ENCODE measurements at places on chromosomes 6 and 20. TPM values are rescaled to one million over a fixed set of nuclear protein-coding genes. Genes with fewer than 3 reads are reported as not detected.
A peak's percentile ranks its signal among the peaks of the same experiment; 100 is the strongest.

The OSBPL2 gene
- 57.1 TPM for total RNA-seq

The BNIP5 gene
- not detected for total RNA-seq

The SYTL3 gene
- total RNA-seq: 6.1 TPM

The JPH2 gene
- total RNA-seq: 4.2 TPM

GRCh38 chr6:33672808-33673207 lies 38.7 kb downstream of the UQCC2 start:
- no peak overlapping the region for H3K4me3 ChIP-seq
- peaks cover 16% of the 10 kb centered on the region for H3K4me1 ChIP-seq
- H3K27me3 ChIP-seq: no peaks in the 10 kb centered on the region
- no peak overlapping the region for H3K27ac ChIP-seq

DNA sequence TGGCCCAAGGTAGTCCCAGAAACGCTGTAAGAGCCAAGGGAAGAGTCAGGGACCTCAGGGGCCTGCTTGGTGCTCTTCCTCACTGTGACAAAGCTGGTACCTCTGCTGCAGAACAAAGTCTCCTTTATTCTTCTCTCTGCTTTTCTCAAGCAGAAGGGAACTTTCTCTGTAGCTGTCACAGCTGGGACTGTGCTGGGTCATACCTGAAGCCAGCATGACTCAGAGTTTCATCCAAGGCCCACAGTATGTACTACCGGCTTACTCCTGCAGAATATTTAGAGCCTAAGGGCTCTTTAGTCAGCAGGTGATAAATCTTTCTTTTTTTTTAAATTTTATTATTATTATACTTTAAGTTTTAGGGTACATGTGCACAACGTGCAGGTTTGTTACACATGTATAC lies 183.2 kb downstream of the TINAG start:
- H3K27me3 ChIP-seq: no peaks in the 10 kb centered on the region
- H3K4me3 ChIP-seq: no peak overlapping the region
- DNase-seq: no peak

- no peaks in the 10 kb centered on the region for H3K27me3 ChIP-seq
- no peaks in the 10 kb centered on the region for H3K36me3 ChIP-seq
- H3K4me3 ChIP-seq: no peak overlapping the region
- no peaks in the 10 kb centered on the region for H3K4me1 ChIP-seq
- no peak overlapping the region for H3K27ac ChIP-seq
Observed at GRCh38 chr6:131510591-131510990, 62.4 kb upstream of the ARG1 start.

DNA sequence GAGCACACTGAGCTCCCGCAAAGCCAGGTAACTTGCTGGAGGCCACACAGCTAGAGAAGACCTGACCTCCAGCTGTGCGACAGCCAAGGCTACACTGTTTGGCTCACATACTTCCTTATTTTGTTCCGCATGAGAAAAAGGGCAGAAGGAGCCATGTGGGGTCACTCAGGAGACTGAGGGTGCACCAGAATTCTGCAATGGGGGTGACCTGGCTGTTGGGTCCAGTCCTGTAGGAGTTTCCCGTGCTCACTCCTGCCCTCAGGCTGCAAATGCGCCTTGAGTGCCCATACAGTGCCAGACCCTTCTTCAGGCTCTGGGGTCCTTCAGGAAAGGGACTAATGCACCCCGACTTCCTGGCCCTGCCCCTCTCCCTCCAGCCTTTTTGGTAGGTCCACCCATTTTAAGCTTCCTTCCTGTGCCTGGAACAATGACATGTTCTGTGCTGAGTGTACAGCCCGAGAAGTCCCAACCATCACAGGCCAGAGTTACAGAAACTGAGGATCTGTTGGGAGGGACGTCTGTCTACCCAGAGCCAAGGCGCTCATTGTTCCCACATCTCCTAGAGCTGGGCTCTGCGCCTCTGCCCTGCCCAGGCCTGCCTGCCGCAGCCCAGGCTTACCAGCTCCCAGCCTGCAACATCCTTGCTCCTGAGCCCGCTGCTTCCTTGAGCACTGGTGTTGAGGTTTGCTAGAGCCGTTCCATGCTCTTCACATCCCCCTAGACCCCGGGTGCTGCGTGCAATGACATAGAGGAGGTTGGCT lies 33.5 kb upstream of the CD93 start:
- H3K4me1 ChIP-seq: peaks cover 4% of the 10 kb centered on the region
- no peak for DNase-seq
- peaks cover 44% of the 10 kb centered on the region for H3K27me3 ChIP-seq

DNA sequence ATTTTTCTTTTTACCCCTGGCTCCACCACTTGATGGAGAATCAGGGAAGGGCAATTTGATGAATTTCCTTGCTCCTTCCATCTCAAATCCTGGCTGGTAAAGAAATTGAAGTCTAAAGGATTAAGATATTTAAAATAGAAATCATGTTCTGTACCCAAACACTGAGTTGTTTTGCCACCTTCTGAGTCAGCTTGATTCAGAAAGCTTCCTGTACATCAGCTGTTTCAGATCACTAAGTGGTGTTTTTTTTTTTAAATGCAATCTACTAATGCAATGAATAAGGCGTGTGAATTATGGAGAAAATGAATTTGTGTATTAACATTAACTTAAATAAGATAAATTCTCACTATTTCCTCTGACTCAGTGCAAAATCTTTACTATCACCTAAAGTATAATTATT lies 11.5 kb upstream of the POPDC3 start:
- H3K4me3 ChIP-seq: no peak overlapping the region
- peaks cover 19% of the 10 kb centered on the region for H3K4me1 ChIP-seq
- no peak overlapping the region for H3K27ac ChIP-seq
- H3K36me3 ChIP-seq: peaks cover 3% of the 10 kb centered on the region

DNA sequence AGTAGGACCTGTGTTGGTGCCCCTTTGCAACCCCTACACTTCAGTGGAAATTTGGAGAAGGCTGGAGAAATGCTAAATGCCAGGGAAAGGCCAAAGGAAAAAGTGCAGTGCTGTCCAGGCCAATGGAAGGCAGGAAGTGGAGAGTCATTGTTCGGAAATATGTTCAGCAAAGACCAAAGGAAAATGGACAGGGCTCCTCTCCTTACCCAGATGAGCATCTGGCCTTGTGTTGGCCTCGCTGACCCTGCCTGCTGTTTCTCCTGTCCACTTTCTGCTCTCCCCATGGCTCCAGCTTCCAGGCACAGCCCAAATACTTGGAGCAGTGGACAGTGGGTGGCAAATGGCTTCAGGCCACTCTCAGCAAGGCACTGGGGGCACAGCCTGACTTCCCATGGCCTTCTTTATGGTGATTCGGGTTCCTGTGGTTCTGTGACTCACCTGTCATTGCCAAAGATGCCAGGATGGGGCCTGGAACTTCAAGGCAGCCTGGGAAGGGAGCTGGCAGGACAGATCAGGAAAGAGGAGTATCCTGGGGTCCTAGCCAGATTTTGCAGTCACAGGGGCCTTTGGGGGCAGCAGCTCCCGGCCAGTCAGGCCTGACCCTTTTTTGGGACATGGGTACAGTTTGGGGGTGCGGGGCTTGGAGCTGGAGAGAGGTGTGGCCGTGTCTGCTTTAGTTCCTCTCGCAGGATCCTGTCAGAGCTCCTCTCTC lies 190.9 kb upstream of the SLC24A3 start:
- peaks cover 19% of the 10 kb centered on the region for H3K4me1 ChIP-seq
- DNase-seq: no peak

- no peaks in the 10 kb centered on the region for H3K27me3 ChIP-seq
- peaks cover 7% of the 10 kb centered on the region for H3K36me3 ChIP-seq
- H3K4me3 ChIP-seq: no peak overlapping the region
Observed at GRCh38 chr6:157699777-157700636, 123.0 kb upstream of the SNX9 start.

GRCh38 chr20:32752458-32753250 lies 9.4 kb upstream of the COMMD7 start:
- H3K27ac ChIP-seq: peak overlapping the region; percentile 48
- H3K27me3 ChIP-seq: no peaks in the 10 kb centered on the region
- no peak for DNase-seq
- no peak overlapping the region for H3K4me3 ChIP-seq
- peaks cover 25% of the 10 kb centered on the region for H3K4me1 ChIP-seq

- H3K4me1 ChIP-seq: peaks cover 1% of the 10 kb centered on the region
- H3K27ac ChIP-seq: no peak overlapping the region
- peaks cover 3% of the 10 kb centered on the region for H3K36me3 ChIP-seq
Observed at GRCh38 chr20:35302421-35303335, 10.5 kb upstream of the FAM83C start.

DNA sequence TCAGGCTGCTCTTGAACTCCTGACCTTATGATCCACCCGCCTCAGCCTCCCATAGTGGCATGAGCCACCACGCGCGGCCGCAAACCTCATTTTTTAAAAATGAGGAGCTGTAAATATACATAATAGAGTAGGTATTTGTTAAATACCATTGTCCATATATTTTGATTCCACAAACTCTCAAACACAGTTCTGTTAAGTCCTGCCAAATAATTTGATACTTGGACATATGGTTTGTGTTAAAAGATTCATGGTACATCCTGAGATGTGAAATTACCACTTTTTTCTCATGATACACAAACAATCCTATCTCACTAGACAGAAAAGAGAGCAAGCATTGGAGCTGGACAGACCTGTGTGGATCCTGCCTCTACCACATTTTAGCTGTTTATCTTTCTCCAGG lies 334.1 kb upstream of the KCNQ5 start:
- H3K36me3 ChIP-seq: no peaks in the 10 kb centered on the region
- H3K4me1 ChIP-seq: peaks cover 27% of the 10 kb centered on the region
- no peak overlapping the region for H3K4me3 ChIP-seq
- peak overlapping the region; percentile 33 for H3K27ac ChIP-seq

Data from mesothelial cell of epicardium (in vitro differentiated cells).